ENCODE measurements at places on chromosomes 4 and X.

GRCh38 chr4:89489338-89489771 is 181.8 kb upstream of the GPRIN3 start:
- no peak for DNase-seq

- DNase-seq = no peak
Measured at GRCh38 chr4:88854481-88854880, 156.9 kb upstream of the NAP1L5 start.

DNA sequence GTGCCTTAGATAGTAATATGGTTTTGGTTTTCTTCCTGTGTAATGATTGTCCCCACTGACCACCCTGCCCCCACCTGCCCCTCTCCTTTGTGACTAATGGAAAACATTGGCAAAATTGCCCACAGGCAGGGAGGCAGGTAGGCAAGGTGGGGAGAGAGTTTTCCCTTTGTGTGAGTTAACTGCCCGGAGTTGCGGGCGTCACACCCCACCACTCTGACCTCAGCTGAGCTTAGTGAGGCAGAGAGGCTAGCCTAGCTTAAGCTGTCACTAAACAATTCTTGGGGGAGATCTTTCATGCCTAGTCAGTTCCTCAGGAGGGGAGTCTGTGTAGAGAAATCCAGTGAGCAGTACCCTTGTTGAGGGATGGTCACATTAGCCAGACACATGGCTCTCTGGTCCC is 245.3 kb downstream of the BCOR start:
- DNase-seq = no peak

GRCh38 chrX:110287605-110288004 is 30.3 kb downstream of the AMMECR1 start:
- DNase-seq = no peak

GRCh38 chr4:56764775-56765174 is 56.7 kb downstream of the SPINK2 start:
- no peak for DNase-seq

DNA sequence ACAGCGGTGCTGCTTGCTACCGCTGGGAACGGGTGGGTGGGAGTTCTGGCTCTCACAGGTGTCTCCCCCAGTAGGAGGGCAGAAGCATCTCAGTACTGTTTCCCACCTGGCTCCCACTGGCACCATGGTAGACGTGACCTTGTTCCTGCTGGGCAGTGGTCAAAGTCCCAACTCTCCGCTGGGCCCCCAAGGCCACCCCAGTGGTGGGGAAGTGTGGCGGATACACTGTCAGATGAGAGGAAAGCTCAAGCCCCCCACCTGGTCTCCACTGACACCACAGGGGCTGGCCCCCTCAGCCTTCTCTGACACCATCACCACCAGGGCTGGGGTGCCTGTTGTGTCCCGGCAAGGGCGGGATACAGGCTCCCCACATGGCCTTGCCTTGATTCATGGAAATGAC is 24.6 kb downstream of the LETM1 start:
- DNase-seq = no peak

DNA sequence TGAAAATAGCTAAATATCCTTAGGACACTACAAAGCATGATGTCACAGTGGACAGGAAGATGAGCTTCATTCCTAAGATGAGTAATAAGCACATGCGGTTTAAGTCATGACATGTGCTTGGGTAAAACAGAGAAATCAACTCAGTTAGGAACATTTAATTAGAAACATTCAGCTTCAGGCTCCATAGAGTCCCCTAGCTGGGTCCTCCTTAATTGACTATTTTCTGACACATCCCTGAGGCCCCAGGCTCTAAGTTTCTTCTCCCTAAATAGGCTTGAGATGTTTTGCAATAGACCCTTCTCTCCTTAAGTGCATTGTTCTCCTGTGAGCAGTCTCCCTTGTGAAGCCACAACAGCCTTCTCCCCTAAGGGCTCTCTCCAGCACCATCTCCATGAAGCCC is 70.4 kb upstream of the ANXA3 start:
- no peak for DNase-seq
